Transverse colon (tissue), 4 donors: ENCODE measurements at places on chromosomes 2 and 18. TPM values are rescaled to one million over a fixed set of nuclear protein-coding genes. Genes with fewer than 3 reads are reported as not detected.

Gene AQP12A
- total RNA-seq = not detected

Gene CYP27A1
- 159 TPM for total RNA-seq

Gene GEN1
- 61.2 TPM for total RNA-seq

Gene STPG4
- 1.2 TPM for total RNA-seq

Gene GPBAR1
- not detected for total RNA-seq

Gene PLEK
- 4.6 TPM for total RNA-seq

Gene MYO5B
- total RNA-seq = 111 TPM

Gene NAT8
- not detected for total RNA-seq

Gene ALLC
- not detected for total RNA-seq

Gene HOXD8
- total RNA-seq = 17.1 TPM

Gene OTOS
- total RNA-seq = not detected

Gene FOXI3
- total RNA-seq = not detected

Gene ANKRD30B
- total RNA-seq = not detected

Gene SUCLG1
- 55.4 TPM for total RNA-seq

Gene ADCYAP1
- total RNA-seq = not detected

DNA sequence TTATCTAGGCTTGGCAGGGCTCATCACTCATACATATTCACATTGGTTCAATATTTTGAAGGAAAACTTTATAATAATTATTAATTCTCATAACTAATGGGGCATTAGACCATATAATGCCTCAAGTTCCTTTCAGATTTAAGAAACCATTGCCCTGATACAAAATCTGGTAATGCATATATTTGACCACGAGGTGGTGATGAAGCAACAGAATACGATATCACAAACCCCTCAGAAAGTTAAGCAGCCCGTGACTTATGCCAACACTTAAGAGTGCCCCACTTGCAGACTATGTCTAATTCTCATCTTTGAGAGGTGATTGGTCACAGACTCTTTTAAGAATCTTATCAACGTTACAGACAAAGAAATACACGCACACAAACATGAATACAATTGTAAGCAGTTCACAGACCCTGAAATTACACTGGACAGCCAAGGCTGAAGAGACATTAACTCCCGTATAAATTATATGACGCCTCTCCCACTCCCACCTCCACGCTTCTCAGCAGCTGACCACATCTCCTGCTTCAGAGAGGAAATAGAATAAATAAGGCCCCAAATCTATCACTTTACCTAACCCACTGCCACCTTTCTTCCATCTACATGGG is 20.7 kb upstream of the DNAH6 start:
- H3K4me1 ChIP-seq = peaks cover 8% of the 10 kb centered on the region
- H3K27ac ChIP-seq = no peak overlapping the region
- no peaks in the 10 kb centered on the region for H3K27me3 ChIP-seq
- H3K36me3 ChIP-seq = no peaks in the 10 kb centered on the region
- DNase-seq = no peak

DNA sequence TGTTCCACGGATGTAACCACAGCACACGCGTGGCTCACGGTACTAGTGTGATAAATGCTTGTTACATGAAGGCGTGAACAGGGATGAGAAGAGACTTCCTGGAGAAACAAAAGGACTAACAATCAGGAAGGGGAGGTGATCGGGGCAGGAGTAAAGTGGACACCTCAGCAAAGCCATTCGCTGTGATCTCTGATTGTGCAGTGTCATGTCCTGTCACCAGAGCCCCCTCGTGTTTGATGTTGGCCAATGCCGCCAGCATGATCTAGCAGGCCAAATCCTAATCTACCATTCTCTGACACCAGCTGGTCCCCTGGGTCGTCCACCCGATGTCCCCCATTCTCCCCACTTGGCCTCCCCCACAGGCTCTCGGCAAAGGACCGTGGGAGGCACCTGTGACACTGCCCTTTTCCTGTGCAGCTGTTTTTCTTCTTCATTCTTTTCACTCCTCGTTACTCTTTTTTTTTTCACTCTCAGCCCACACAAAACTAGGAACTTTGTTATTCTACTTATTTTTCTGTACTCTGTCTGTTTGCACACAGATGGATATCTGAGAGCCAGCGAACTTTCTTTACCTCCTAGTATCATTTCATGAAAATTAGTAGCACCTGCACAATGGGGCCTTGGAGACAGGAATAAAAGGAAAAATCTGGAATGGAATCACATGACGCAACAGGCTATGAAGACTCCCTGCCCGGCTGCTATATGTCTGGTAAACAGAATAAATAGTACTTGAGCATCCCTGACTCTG is 146.8 kb downstream of the TGIF1 start:
- DNase-seq = peak; percentile 66
- peak overlapping the region; percentile 96 for H3K27ac ChIP-seq
- H3K4me3 ChIP-seq = peak overlapping the region; percentile 15
- no peaks in the 10 kb centered on the region for H3K36me3 ChIP-seq
- peaks cover 43% of the 10 kb centered on the region for H3K4me1 ChIP-seq

DNA sequence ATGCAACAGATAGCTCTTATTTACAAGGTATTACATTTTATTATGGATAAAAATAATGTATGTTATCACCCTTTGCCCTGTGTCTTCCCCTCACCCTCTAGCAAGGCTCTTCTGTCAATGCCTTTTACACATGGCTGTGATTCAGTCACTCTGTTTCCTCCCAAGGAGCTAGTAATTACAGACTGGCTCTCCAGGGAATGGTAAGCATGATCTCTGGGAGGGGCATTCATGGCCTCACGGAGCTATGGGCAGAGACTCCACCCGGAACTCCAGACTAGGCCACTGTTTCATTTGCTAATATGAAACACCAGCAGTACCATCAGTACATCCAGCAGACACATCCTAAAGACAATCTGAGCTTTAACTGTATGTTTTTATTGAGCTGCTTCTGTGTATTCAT is 410.9 kb upstream of the CYRIA start:
- no peak overlapping the region for H3K27ac ChIP-seq
- no peak for DNase-seq
- no peaks in the 10 kb centered on the region for H3K27me3 ChIP-seq
- no peak overlapping the region for H3K4me3 ChIP-seq
- H3K4me1 ChIP-seq = no peaks in the 10 kb centered on the region

- H3K27me3 ChIP-seq = no peaks in the 10 kb centered on the region
- no peaks in the 10 kb centered on the region for H3K36me3 ChIP-seq
- no peaks in the 10 kb centered on the region for H3K4me1 ChIP-seq
- peak; percentile 59 for DNase-seq
- H3K4me3 ChIP-seq = no peak overlapping the region
Observed at GRCh38 chr2:110853516-110853915, 121.1 kb downstream of the ACOXL start.

- no peak for DNase-seq
- no peak overlapping the region for H3K27ac ChIP-seq
- no peaks in the 10 kb centered on the region for H3K27me3 ChIP-seq
- no peaks in the 10 kb centered on the region for H3K4me1 ChIP-seq
- no peaks in the 10 kb centered on the region for H3K36me3 ChIP-seq
- H3K4me3 ChIP-seq = no peak overlapping the region
Observed at GRCh38 chr18:74869904-74870863, 272.5 kb downstream of the ZNF407 start.

GRCh38 chr2:163541943-163542342 is 193.9 kb downstream of the FIGN start:
- DNase-seq = no peak
- H3K4me3 ChIP-seq = no peak overlapping the region
- H3K36me3 ChIP-seq = no peaks in the 10 kb centered on the region
- H3K27ac ChIP-seq = no peak overlapping the region
- no peaks in the 10 kb centered on the region for H3K27me3 ChIP-seq

- DNase-seq = no peak
- H3K4me3 ChIP-seq = no peak overlapping the region
- no peaks in the 10 kb centered on the region for H3K36me3 ChIP-seq
- no peaks in the 10 kb centered on the region for H3K4me1 ChIP-seq
- peaks cover 7% of the 10 kb centered on the region for H3K27me3 ChIP-seq
Observed at GRCh38 chr2:85091838-85092237, 41.4 kb upstream of the TCF7L1 start.

GRCh38 chr2:211133766-211134165 is 577.4 kb downstream of the CPS1 start:
- H3K4me1 ChIP-seq = no peaks in the 10 kb centered on the region
- H3K36me3 ChIP-seq = no peaks in the 10 kb centered on the region
- H3K27me3 ChIP-seq = no peaks in the 10 kb centered on the region

DNA sequence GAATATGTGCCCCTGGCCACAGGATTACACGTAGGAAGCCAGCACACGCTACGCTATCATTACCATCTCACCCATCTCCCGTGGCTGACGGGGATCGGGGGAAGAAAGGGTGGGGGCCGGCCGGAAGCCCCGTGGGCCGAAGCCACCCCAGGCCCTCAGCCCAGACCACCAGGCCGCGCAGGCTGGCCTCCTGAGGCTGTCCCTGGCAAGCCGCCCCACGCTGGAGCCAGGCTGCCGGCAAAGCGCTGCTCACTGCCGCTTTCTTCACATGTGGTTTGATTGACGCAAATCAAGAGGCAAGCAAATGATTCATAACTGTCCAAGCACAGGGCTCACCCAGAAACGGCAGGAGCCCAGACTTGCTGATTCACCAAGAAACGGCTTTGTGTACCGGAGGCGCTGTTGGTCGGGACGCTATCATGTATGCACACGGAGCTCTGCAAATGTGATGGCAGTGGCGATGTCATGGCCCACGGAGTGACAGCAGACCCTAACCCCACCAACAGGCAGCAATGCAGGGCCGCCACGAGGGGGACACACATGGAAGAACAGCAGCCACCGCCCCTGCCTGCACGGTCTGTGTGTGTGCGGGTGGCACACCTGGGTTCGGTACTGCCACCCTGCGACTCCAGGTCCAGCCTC is 125.7 kb downstream of the HDAC4 start:
- peak; percentile 72 for DNase-seq
- H3K36me3 ChIP-seq = no peaks in the 10 kb centered on the region
- H3K27me3 ChIP-seq = no peaks in the 10 kb centered on the region

GRCh38 chr2:8986327-8986976 is 17.0 kb downstream of the MBOAT2 start:
- no peak overlapping the region for H3K27ac ChIP-seq
- no peak for DNase-seq
- no peaks in the 10 kb centered on the region for H3K36me3 ChIP-seq
- H3K4me3 ChIP-seq = no peak overlapping the region
- H3K27me3 ChIP-seq = no peaks in the 10 kb centered on the region

GRCh38 chr18:10481831-10482230 is 27.4 kb downstream of the APCDD1 start:
- no peak overlapping the region for H3K4me3 ChIP-seq
- H3K4me1 ChIP-seq = peaks cover 6% of the 10 kb centered on the region
- H3K36me3 ChIP-seq = no peaks in the 10 kb centered on the region
- no peak overlapping the region for H3K27ac ChIP-seq

GRCh38 chr2:51990684-51991083 is 958.8 kb upstream of the NRXN1 start:
- no peak overlapping the region for H3K4me3 ChIP-seq
- H3K4me1 ChIP-seq = no peaks in the 10 kb centered on the region
- H3K27ac ChIP-seq = no peak overlapping the region
- H3K36me3 ChIP-seq = no peaks in the 10 kb centered on the region
- DNase-seq = no peak

DNA sequence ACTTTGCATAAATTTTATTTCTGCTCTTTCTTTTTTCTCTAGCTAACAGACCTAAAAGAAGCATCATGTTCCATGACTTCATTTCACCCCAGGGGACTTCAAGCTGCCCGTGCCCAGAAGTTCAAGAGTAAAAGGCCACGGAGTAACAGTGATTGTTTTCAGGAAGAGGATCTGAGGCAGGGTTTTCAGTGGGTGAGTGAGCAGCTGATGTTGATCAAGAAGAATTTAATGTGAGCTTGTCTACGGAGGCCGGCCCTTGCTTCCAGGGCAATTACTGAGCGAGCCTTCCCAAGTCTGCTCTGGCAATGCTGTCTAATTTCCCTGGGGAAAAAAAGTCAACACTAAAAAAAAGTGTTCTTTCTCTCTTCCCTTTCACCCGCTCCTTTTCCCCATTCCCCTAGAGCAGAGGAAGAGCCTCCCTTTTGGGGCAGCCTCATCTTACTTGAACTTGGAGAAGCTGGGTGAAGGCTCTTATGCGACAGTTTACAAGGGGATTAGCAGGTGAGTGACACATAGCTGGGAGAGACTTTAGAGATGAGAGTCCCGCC is 1.2 kb downstream of the CDK15 start:
- H3K4me1 ChIP-seq = no peaks in the 10 kb centered on the region
- no peaks in the 10 kb centered on the region for H3K36me3 ChIP-seq

DNA sequence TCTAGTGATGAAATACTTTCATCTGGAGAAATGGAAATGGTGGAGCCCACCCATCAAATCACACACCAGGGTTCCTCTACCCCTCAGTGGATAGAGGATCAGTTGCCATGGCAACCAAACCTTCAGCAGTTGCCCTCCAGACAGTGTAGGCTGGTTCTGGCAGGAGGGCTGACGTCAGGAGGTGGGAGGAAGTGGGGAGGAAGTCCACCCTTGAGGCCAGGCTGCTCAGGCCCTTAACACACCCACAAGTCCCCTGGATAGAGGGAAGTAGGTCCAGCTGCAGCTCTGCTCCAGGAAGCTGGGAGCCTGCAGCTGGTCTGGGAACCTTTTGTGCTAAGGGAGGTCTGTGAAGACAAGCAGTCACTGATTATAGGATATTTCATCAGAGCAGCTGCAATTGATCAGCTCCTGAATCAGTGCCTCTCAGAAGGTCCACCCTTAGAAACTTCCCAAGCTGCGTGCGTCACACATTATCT is 186.6 kb downstream of the MTX2 start:
- no peaks in the 10 kb centered on the region for H3K27me3 ChIP-seq
- H3K4me3 ChIP-seq = no peak overlapping the region
- H3K27ac ChIP-seq = peak overlapping the region; percentile 60
- DNase-seq = peak; percentile 26
- no peaks in the 10 kb centered on the region for H3K4me1 ChIP-seq

GRCh38 chr2:162734866-162735265 is 103.7 kb downstream of the KCNH7 start:
- no peaks in the 10 kb centered on the region for H3K27me3 ChIP-seq
- no peak overlapping the region for H3K27ac ChIP-seq
- no peaks in the 10 kb centered on the region for H3K36me3 ChIP-seq
- peaks cover 9% of the 10 kb centered on the region for H3K4me1 ChIP-seq
- DNase-seq = no peak
- H3K4me3 ChIP-seq = no peak overlapping the region

DNA sequence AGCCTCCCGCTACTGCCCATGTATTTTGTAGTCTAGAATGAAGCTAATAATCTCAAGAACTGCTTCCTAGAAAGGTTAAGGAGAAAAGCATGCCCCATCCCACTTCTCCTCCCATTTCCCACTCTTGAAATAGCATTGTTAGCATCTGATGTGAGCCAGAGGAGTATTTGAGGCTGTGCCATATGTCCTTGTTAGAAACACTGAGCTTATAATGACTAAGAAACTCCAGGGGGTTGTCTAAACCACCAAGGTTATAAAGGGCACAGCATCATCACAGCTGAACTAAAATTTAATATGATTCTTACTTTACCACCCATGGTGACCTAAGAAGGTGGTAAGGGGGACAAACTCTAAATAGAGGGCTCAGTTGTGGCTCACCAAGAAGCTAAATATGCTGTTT is 16.6 kb downstream of the TSPYL6 start:
- H3K27ac ChIP-seq = no peak overlapping the region
- no peaks in the 10 kb centered on the region for H3K4me1 ChIP-seq
- H3K4me3 ChIP-seq = no peak overlapping the region
- H3K27me3 ChIP-seq = no peaks in the 10 kb centered on the region
- H3K36me3 ChIP-seq = no peaks in the 10 kb centered on the region
